HTR-8/SVneo (cell line): ENCODE measurements at places on chromosomes 5 and 9.

GRCh38 chr5:18281947-18282581 is 647.8 kb downstream of the TAF11L14 start:
- DNase-seq, result peak; percentile 72

DNA sequence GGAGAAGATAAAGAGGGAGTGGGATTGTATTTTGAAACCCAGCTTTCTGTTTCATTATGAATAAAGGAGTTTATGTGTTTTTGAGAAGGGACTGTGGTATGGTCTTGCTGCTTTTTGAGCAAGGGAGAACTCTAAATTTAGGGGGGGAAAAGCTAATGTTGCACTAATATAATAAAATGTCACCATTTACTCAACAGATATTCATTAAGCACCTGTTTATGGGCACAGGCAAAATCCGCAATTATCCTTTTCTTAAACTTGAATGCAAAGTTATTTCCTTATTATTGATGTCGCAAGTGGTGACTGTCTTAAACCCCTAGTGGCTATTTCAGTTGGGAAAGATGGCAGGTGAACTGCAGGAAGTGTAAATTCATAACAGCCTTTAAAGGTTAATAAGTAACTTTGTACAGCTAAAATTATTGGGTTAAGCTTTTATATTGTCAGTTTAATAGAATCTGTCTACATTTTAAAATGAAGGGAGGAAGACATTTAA is 1.5 kb downstream of the CDC42SE2 start:
- DNase-seq, result peak; percentile 19

- peak; percentile 21 for DNase-seq
Observed at GRCh38 chr9:126146254-126147145, 180.1 kb upstream of the MVB12B start.

DNA sequence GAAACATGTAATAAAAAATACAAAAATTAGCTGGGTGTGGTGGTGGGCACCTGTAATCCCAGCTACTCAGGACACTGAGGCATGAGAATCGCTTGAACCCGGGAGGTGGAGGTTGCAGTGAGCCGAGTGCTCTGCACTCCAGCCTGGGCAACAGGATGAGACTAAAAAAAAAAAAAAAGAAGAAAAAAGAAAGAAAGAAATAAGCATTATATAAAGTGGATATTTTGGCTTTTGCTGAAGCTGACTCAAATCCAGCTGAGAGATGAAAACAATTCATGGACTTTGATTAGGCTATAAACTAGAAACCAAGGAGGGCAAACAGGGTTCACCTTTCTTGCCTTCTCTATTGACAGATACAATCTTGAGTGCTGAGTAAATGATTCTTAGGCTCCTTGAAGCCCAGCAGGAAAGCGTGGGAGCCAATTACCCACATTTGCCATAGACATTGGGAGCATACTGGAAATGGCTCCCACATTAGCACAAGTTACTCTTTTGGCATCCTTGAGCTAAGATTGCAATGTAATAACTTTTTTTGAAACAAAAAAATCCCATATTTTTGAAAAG is 2.4 kb upstream of the BTF3 start:
- DNase-seq, result no peak

DNA sequence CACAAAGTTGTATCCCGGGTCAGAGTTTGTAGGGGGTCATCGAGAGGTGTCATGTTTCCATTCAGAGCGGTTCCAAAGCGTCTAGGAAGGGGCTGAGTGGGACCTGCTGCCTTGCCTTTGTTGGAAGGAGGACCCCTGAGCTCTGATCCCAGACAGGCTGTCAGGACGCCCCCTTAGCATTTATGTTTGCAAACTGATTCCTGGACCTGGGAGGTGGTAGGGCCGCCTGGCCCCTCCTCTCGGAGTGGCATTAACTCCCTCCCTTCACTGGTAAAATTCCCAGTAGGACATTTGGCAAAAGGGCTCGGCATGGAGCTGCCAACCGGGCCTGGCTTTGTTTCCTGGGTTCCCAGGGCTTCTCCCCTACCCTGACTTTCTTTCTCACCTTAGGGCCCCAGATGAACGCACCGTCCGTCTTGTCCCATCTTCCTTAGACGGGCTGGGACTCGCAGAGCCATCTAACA is 2.5 kb downstream of the JADE2 start:
- no peak for DNase-seq

DNA sequence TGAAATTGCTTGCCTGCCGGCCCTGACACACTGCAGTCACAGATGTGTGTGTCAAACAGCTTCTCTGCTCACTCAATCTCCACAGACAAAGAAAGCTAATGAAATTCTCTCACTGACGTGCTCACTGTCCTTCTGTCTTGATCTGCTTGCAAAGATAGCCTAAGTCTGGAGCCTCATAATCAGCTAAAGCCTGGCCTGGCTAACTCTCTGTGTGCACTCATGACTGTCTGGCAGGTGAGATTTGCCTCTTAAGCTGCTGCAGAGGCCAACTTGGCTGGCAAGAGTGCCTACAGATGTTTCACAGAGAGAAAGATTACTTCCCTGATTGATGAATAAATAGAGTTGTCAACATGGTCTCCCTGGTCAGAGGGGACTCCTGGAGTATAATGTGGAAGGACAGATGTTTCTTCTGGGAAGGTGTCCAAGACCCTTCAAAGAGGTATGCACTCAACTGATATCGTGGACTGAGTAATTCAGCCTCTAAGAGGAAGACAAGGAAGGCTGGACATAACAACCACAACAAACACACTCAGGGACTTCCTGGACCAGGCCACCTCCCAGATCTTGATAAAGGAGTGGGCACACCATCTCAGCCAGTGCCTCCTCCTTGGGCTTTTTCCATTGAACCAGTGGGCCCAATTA is 362.0 kb downstream of the SPOCK1 start:
- DNase-seq, result no peak

DNA sequence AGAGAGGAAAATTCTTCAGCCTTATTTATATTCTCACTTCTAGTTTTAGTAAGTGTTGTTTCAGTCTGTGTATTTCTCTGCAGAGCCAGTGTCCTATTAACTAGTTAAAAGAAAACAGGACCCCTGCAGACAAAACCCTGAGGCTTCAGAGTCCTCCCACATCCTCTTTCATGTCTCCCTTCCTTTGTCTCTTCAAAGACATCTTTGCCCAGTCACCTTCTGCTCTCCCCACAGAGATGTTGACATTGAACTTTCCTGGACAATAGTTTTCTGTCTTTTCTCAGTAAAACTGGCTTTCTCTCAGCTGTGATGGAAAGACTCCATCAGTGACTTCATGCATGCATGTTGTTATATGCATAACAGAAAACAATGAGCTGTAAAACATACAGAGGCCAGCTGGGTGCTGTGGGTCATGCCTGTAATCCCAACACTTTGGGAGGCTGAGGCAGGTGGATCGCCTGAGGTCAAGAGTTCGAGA is 20.2 kb downstream of the GRAMD2B start:
- no peak for DNase-seq

GRCh38 chr9:98045234-98046179 is 11.0 kb upstream of the NANS start:
- no peak for DNase-seq
